ENCODE measurements at places on chromosomes 11 and 22.

GRCh38 chr11:83364500-83365045 lies 78.4 kb upstream of the CCDC90B start:
- DNase-seq, result no peak

GRCh38 chr11:75583718-75584658 lies 21.9 kb downstream of the SERPINH1 start:
- DNase-seq, result no peak

GRCh38 chr11:126660321-126660720 lies 304.8 kb downstream of the ST3GAL4 start:
- no peak for DNase-seq

DNA sequence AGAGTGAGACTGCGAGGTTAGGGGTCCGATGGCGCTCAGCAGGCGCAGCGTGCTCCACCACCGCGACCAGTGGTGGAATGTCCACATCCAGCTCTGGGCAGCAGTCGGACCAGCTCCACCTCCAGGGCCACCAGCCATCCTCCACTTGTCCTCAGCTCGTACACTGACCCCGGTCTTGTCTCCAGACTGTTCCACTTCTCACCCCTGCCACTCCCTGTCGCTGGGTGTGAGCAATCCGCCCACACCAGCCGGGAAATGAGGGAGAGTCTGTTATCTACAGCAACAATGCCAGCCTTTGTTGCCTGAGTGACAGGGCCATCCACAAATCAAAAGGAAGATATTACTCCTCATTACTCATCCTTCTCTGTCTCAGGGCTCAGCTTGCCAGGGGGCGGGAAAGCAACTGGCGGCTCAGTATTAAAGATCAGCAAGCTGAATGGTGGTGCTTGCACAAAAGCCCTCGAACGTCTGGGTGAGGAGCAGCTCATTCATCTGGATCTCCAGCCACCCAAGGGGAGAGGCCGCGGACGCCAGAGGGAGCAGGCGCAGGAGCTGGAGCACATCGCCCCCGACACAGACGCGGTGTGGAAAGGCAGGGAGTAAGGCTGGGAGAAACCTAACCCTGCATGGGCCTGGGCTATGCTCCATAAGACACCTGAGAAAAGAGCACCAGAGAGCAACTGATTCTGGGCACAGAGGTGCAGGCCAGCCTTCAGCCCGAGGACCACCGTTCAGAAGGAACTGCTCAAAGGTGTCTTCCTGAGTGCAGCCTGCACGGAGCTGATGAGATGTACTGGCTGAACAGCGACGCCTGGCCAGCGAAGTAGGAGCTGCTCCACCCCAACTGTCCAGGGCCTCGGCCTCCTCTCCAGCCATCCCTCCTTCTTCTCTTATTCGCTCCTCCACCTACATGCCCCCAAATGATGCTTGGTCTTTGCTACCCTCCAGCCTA lies 21.9 kb downstream of the IGSF9B start:
- no peak for DNase-seq

DNA sequence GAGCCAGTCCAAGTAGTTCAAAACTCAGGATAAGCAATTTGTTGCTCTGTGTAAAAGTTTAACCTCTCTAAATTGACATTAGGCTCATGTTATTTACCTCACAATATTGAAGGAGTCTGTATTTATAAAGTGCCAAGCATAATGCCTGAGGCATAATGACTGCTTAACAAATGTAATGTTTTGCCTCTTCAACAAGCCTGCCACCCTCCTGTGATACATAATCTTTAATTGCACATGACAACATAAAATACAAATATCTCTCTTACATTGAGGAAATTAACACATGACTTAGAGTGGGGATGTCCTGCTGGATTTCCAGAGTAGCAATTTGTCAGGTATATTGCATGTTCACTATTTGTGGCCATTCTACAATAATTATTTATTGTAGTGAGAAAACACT lies 469.2 kb upstream of the ANO5 start:
- no peak for DNase-seq

- DNase-seq, result no peak
These were observed 179.4 kb downstream of the INSC start for GRCh38 chr11:15293975-15294620.

GRCh38 chr11:73995247-73995646 lies 12.6 kb upstream of the UCP2 start:
- no peak for DNase-seq

Measured in stimulated activated CD4-positive, alpha-beta T cell treated with anti-CD3 and anti-CD28 coated beads, TNF-alpha, amount 100 ng/mL, for 24 hours (primary cell).